Thyroid gland (tissue), 4 donors: ENCODE measurements at places on chromosomes 16 and 17. TPM values are rescaled to one million over a fixed set of nuclear protein-coding genes. Genes with fewer than 3 reads are reported as not detected.

TBC1D26 gene
- total RNA-seq = not detected

GABARAPL2 gene
- total RNA-seq = 75.3 TPM

OTOP3 gene
- not detected for total RNA-seq

FBXO39 gene
- total RNA-seq = not detected

AANAT gene
- total RNA-seq = not detected

SLC5A11 gene
- not detected for total RNA-seq

KRT36 gene
- not detected for total RNA-seq

EVPLL gene
- total RNA-seq = not detected

SCNN1G gene
- total RNA-seq = 6.5 TPM

NDUFAF8 gene
- total RNA-seq = 74.0 TPM

DNA sequence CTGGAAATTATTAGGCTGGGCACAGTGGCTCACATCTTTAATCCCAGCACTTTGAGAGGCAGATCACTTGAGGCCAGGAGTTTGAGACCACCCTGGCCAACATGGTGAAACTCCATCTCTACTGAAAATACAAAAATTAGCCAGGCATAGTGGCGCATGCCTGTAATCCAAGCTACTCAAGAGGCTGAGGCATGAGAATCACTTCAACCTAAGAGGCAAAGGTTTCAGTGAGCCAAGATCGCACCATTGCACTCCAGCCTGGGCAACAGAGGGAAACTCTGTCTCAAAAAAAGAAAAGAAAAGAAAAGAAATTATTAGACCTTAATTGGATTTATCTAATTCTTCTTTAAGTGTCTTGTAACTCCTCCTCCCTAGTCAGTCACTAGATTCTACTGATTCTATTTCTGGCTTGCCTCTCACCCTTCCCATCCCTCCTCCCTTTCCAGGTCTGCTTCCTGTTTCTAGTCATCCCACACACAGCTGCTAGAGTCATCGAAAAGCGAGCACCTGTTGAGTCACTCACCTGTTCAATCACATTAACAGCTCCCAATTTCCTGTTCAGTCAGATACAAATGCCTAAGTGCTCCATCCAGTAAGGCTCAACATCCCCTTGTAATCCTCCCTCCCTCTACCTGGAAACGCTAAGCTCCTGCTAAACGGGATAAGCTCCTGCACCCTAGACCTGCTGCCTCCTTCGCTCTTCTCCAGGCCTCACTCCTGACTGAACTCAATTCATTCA lies 34.6 kb downstream of the ERN1 start:
- DNase-seq = peak; percentile 64
- H3K4me3 ChIP-seq = no peak overlapping the region
- H3K4me1 ChIP-seq = peaks cover 27% of the 10 kb centered on the region
- H3K27ac ChIP-seq = peak overlapping the region; percentile 71
- H3K27me3 ChIP-seq = no peaks in the 10 kb centered on the region
- no peaks in the 10 kb centered on the region for H3K36me3 ChIP-seq

DNA sequence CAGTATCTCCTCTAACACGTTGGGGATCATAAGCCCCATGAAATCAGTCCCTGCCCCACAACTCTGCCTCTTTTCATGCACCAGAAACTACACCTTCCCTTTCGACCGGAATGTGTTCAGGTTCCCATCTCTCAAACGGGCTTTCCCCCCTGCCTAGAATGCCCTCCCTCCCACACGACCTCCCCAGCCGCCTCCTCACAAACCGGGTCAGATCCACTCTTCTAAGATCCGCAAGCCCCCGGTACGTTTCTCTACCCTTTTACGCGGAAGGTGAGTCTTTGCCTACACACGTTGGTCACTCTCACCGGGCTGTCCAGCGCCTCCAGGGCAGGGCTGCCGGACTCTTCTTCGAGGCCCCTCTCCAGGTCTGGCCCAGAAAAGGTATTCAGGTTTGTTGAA lies 708 bp downstream of the DHX33 start:
- H3K27me3 ChIP-seq = no peaks in the 10 kb centered on the region
- peak; percentile 3 for DNase-seq
- no peak overlapping the region for H3K27ac ChIP-seq

GRCh38 chr16:27704252-27704651 lies 154.3 kb downstream of the KATNIP start:
- no peaks in the 10 kb centered on the region for H3K27me3 ChIP-seq
- H3K27ac ChIP-seq = peak overlapping the region; percentile 88
- peaks cover 30% of the 10 kb centered on the region for H3K4me1 ChIP-seq
- no peak overlapping the region for H3K4me3 ChIP-seq
- peaks cover 6% of the 10 kb centered on the region for H3K36me3 ChIP-seq

DNA sequence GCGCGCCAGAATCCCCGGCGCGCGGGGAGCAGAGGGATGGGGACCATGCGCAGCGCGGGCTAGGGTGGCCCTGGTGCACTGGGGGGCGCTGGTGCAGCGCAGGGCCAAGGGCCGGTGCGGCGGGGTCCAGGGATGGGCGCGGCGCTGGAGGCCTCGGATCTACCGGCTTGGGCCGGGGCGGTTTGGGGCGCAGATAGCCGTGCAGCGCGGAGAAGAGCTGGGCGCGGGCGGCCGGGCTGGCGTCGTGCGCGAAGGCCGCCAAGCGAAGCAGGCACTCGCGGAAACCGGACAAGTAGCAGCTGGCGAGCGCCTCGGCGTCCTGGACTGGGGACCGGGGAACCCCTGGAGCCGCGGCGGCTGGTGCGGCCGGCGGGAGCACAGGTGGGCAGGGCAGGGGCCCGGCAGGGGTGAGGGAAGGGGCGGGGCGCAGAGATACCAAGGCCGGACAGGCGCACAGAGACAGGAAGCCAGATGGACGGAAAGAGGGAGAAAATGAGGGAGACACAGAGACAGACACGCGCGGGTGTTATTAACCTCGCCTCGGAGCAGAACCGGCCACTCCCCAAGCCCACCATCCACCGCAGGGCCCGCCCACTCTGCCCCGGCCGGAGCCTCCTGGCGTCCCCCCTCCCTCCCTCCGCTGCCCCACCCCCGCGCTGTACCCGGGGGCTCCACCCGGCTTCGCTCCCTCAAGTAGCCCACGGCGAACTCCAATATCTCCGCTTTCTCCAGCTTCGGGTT lies 2.1 kb downstream of the HES7 start:
- H3K36me3 ChIP-seq = no peaks in the 10 kb centered on the region
- peaks cover 5% of the 10 kb centered on the region for H3K27me3 ChIP-seq
- peak overlapping the region; percentile 30 for H3K4me3 ChIP-seq
- H3K4me1 ChIP-seq = peaks cover 58% of the 10 kb centered on the region
- no peak overlapping the region for H3K27ac ChIP-seq
- peak; percentile 68 for DNase-seq

- no peak overlapping the region for H3K27ac ChIP-seq
- no peaks in the 10 kb centered on the region for H3K36me3 ChIP-seq
- H3K4me1 ChIP-seq = no peaks in the 10 kb centered on the region
- no peak for DNase-seq
- no peaks in the 10 kb centered on the region for H3K27me3 ChIP-seq
These were observed 33.2 kb upstream of the USP7 start for GRCh38 chr16:8996891-8997290.

GRCh38 chr17:6348891-6349290 lies 86.0 kb downstream of the AIPL1 start:
- no peak for DNase-seq
- no peaks in the 10 kb centered on the region for H3K4me1 ChIP-seq

DNA sequence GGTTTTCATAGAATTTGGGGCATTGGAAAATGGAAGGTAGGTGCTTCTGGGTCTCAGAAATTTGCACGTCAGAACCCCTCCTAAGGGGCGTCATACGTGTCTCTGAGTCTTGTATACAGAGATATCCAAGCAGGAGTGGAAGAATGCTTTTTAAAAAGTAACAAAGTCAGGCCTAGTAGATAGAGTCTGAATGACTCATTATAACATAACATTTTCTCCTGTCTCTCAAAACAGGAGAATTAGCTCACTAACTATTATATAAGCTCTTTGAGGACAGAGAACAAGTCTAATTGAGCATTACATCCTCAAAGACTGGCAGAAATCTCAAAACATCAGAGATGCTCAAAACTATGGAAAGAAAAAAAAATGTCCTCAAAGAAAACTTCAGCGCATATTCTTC lies 86.1 kb upstream of the CCL2 start:
- DNase-seq = no peak
- no peaks in the 10 kb centered on the region for H3K27me3 ChIP-seq
- H3K27ac ChIP-seq = no peak overlapping the region

DNA sequence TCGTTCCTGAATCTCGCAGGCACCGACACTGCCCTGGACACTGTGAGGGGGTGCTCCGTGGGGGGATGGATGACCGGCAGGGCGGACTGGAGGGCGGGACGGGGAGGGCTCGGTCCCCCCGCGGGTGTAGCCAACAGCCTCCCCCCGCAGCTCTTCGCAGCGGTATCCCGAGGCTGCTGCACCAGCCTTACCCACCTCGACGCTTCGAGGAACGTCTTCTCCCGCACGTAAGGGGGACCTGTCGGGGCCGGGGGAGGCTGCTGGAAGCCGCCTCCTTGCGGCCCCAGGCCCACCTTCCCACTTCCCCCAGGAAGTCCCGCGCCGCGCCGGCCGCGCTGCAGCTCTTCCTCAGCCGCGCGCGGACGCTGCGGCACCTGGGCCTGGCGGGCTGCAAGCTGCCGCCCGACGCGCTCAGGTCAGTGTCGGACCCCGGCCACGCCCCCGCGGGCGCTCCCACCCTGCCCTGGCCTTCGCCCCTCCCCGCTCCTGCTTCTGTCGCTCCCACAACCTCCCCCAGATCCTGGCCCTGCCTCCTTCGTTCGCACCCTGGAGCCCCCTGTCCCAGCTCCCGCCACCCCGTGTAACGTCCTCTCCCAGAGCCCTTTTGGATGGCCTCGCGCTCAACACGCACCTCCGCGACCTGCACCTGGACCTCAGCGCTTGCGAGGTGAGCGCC lies 3.3 kb downstream of the CARMIL2 start:
- H3K36me3 ChIP-seq = no peaks in the 10 kb centered on the region
- DNase-seq = no peak
- peaks cover 18% of the 10 kb centered on the region for H3K27me3 ChIP-seq
- H3K4me1 ChIP-seq = peaks cover under 1% of the 10 kb centered on the region

DNA sequence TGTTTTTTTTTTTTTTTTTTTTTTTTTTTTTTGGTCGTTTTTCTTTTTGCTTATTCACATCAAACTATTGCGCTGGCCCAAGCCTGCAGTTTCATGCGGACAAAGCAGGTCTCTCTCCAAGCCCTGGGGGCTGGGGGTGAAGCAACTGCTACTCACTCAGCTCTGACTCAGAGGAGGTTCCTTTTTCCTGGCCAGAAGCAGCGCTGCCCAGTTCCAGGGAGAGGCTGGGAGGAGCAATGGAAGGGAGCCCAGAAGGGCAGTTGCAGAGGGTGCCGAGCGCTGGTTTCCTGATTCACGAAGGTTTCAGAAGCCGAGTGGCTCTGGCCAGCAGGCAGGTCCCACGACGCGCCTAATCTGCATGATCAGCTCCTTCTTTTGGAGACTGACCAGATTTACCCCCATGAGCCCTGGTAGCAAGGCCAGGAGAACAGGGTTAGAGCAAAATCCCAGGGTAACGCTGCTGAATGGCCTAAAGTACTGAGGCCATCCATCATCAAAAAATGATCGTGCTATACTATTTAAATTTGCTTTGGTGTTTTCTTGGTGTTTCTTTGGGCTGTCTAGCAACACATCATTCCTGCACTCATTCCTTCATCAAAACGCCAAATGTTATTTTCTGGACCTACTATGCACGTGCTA lies 144.7 kb upstream of the SOX9 start:
- DNase-seq = peak; percentile 81
- H3K4me1 ChIP-seq = no peaks in the 10 kb centered on the region
- H3K27me3 ChIP-seq = no peaks in the 10 kb centered on the region
- no peak overlapping the region for H3K27ac ChIP-seq

DNA sequence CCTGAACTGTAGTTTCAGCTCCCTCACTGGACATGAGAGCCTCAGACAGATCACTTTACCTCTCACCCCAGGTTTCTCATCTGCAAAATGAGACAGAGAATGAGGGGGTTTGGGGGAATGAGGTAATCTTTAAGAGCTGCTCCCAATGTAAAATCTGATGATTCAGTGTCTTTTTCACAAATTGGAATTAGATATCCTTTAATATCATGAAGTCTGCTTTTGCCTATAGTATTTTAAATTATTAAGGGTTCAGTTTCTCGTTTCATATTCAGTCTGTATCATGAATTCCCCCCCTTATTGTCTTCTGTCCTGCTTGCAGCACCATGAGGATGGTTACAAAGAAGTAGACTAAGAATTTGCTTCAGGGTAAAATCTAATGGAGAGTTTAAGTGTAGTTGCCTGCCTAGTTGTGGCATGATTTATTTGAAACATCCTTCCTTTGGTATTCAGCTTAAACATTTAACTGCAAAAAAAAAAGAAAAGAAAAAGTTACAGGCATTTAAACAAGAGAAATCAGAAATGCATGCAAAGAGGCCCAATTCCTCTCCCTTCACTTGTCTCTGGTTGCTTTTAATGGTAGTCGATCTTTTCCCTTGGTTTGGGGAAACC lies 77.3 kb downstream of the WNT3 start:
- H3K4me1 ChIP-seq = no peaks in the 10 kb centered on the region
- no peak overlapping the region for H3K4me3 ChIP-seq
- no peak for DNase-seq
- no peaks in the 10 kb centered on the region for H3K36me3 ChIP-seq

DNA sequence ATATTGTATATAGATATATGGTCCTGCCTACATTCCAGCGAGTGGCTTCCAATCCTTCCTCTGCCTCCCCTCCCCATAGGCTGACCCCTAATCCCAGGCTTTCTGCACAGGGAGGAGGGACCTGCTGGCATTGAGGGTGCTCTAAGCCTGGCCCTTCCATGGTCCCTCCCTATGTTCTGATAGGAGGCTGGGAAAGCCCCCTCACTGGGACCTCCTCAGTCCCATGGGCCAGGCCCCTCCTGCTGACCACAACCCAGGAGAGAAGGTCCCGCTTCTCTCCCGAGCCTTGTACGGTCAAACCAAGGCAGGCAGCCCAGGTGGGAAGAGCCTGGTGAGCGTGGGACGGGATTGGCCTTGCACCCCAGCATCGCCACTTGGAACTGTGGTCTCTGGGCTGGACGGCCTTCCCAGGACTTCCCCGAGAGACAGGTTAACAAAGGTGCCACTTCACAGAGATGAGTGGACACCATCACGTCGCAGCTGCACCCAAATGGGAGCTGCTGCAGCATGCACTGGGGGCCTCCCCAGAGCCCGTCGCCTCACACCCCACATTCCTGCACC lies 859 bp downstream of the ALDH3A1 start:
- H3K27me3 ChIP-seq = no peaks in the 10 kb centered on the region
- H3K4me3 ChIP-seq = no peak overlapping the region
- DNase-seq = no peak
- no peaks in the 10 kb centered on the region for H3K36me3 ChIP-seq

DNA sequence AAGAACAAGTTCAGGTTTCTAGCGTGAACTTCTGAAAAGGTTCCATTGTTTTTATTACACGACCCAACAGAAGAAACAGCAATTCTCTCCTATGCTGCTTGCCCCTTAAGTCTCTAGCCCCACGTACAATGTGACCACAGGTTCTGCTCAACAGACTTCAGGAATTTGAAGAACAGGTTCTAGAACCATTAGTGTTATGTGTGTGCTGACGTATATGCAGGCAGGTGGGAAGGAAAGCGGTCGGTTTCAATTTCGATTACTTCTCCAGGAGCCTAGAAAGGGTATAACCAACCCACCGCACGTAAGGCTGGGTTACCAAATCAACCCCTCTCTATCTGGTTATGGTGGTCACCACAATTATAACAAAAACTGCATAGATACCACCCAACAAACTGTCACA lies 39.4 kb downstream of the XPO6 start:
- H3K27ac ChIP-seq = peak overlapping the region; percentile 62
- H3K4me1 ChIP-seq = peaks cover 22% of the 10 kb centered on the region
- no peaks in the 10 kb centered on the region for H3K27me3 ChIP-seq
- H3K36me3 ChIP-seq = peaks cover 12% of the 10 kb centered on the region
- H3K4me3 ChIP-seq = no peak overlapping the region
